Bronchial epithelial cell (primary cell): ENCODE measurements at places on chromosomes 7 and 10. TPM values are rescaled to one million over a fixed set of nuclear protein-coding genes. Genes with fewer than 3 reads are reported as not detected.

The DENND11 gene
- 19.2 and 21.8 TPM in 2 replicates for total RNA-seq

The MOGAT3 gene
- not detected in 2 replicates for total RNA-seq

The DNAJC1 gene
- total RNA-seq: 81.6 and 83.1 TPM in 2 replicates

The IFIT1B gene
- total RNA-seq: not detected in 2 replicates

The OPALIN gene
- total RNA-seq: not detected in 2 replicates

The TUBAL3 gene
- total RNA-seq: 0.26 TPM in 2 replicates
